COLO829 (cell line): ENCODE measurements at places on chromosomes 13 and 19.

- no peak for DNase-seq
These were observed 8.4 kb downstream of the C19orf12 start for GRCh38 chr19:29706635-29707034.

- DNase-seq = no peak
These were observed 33.4 kb downstream of the MBD3L2B start for GRCh38 chr19:6987850-6988249.

DNA sequence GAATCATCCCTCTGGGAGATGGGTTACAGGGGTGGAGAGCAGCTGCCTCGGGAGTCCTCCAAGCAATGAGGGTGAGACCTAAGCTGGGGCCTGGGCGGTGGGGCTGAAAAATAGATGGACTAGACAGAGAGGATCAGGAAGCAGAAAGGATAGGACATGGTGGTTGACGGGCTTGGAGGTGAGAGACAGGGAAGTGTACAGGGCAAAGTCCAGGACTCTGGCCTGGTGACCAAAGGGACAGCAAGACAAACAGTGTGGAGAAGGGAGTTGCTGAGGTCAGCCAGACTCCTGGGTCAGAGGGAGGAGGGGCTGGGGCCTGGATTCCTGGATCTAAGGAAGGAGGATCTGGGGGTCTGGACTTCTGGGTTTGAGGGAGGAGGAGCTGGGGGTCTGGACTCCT lies 5.5 kb downstream of the PHLDB3 start:
- DNase-seq = no peak

DNA sequence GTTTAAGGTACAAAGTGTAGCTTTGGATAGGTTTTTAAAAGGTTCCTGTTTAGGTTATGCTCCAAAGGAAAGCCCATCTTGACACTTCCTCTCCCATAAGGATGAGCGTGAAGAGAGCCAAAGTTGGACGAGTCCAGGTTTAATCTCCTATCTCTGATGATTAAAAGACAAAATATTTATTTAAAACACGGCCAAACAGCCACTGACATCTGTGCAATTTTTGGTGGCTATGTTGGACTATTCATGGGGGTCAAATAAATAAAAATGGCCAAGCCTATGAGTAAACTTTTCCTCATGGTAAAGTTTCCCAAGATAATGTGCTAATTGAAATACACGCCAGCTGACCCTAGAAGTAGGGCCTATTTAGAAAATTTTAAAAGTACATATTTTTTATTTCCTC lies 69.0 kb upstream of the DOCK9 start:
- no peak for DNase-seq

DNA sequence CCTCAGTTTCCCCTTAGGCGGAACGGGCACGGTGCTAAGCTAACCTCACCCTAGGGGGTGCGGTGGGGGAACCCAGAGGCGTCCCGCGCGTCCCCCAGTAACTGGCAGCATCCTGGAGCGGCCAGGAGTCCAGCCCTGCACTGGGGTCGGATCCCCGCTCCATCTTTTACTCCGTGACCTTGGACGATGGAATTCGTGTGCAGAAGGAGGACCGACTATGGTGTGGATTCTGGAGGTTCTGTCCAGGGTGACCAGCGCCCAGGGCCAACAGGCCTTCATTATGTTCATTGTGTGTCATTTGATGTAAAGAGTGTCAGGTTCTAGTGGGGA lies 630 bp downstream of the SPPL2B start:
- no peak for DNase-seq

DNA sequence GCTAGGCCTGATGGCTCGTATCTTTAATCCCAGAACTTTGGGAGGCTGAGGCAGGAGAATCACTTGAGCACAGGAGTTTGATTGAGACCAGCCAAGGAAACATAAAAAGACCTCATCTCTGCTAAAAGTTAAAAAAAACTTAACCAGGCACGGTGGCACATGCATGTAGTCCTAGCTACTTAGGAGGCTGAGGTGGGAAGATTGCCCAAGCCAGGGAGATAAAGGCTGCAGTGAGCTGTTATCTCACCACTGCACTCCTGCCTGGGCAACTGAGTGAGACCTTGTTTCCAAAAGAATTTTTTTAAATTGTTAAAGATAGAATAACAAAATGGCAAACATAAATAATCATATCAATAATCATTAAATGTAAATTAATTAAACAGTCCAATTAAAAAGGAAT lies 365.8 kb downstream of the MTUS2 start:
- DNase-seq = no peak

DNA sequence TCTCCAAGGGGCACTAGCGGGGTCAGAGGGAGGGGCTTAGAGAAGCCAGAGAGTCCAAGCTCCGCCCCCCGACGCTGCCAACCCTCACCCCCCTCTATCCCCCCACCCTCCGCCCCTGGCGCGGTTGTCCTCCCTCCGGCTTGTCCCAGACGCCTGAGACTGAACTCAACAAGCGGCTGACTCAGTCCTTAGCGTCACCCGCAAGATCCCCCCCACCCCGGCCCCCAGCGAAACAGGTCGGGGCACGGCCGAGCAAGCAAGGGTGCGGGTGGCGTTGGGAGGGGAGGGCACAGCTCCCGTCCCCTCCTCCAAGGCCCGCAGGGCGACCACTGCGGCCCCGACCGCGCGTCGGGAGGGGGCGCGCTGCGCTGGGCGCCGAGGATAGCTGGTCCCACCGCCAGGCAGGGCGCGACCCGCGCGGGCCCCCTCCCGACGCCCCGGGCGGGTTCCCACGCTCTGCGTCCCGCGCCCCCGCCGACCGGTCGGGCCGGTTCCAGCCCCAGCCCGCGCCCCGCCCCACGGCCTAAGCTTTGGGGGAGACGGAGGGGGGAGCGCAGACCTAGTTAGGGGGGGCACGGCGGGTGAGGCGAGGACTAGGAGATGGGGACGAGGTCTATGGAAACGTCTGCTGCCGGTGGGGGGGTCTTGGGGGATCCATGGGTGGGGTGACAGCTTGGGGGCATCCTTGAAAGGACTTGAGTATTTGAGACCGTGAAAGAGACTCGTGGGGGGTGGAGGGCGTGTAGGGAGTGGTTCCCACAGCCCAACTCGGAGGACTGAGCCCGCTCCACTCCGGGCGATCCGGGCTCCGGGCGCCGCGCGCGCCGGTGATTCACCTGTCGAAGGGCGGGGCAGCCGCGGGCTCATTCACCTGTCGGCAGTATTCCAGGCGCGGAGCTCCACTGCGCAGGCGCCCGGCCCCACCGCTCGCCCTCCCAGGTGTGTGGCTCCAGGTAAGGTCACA lies 5.1 kb downstream of the NOTCH3 start:
- no peak for DNase-seq

DNA sequence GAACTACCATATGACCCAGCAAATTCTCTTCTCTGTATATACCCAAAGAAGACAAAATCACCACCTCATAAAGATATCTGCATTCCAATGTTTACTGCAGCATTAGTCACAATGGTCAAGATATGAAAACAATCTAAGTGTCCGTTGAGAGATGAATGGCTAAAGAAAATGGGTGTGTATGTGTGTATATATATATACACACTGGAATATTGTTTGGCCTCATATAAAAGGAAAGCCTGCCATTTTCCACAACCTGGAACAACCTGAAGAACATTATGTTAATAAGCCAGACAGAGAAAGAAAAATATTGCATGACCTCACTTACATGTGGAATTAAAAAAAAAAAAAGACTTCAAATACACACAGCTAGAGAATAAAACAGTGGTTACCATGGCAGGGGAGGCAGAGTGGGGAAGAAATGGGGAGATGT lies 29.5 kb upstream of the RBM26 start:
- DNase-seq = no peak

DNA sequence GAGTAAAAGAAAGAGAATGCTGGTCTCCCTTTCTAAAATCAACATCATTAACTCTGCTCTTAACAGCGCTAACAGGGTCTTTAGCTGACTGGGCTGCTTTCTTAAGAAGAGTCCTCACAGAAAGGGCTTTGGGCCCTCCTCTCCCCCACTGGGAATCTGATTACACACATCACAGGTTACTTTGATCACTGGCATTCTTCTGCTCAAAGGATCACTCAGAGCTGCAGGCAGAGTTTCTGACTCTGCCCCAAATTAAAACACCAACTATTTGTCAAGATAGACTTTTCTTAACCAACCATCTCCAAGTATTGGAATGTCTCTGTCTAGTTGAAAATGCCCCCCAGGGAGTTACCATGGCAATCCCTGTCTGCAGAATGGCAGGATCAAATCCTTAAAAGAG lies 31.1 kb upstream of the SIAH3 start:
- no peak for DNase-seq

GRCh38 chr13:74476365-74476764 lies 342.2 kb upstream of the KLF12 start:
- DNase-seq = no peak
